ENCODE measurements at places on chromosomes 3 and 15.

GRCh38 chr3:54427941-54428871 lies 305.9 kb downstream of the CACNA2D3 start:
- peak; percentile 61 for DNase-seq

DNA sequence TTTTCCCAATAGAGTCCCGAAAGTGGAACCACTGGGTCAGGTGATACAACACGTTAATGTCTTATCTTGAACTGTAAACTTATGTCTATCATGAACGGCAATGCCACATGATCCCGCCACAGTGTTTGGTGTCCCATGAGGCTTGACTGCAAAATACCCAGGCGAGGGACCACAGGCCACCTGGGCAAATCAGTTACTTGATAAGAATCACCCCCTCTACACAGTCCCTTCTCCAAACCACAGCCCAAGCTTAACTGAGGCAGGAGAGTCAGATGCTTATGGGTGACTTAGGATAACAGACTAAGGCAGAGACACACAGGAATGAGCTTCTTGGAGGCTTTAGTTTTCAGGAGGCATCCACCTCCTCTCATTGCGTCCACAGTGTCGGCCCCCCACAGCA lies 42.9 kb upstream of the SNRPA1 start:
- DNase-seq = no peak

GRCh38 chr3:188914552-188914951 lies 257.2 kb upstream of the TPRG1 start:
- no peak for DNase-seq

DNA sequence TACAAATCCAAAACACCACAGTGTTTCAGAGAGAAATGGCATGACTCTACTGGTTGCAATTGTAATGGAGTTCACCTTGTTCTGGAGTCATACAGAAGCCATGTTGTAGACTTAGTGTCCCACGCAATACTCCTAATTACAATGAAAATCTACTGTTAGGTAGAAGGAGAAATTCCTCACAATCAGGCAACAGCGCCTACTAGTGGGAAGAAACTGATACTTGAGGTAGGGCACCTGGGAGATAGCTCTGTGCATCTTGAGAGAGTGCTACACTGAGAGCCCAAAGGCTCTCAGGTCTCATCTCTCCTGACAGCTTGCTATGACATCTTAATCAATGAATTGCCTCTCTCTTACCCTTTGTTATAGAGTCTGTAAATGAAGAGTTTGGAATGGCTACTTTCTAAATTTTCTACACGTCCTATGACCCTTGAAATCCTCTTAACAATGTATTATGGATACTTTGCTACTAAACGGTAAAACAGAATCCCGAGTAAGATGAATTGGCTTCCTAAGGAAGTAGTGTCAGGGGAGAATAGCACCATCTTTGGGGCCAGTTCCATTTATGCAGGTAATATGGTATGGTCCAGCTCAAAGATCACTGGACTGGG lies 422.7 kb upstream of the TPRG1 start:
- DNase-seq = no peak

DNA sequence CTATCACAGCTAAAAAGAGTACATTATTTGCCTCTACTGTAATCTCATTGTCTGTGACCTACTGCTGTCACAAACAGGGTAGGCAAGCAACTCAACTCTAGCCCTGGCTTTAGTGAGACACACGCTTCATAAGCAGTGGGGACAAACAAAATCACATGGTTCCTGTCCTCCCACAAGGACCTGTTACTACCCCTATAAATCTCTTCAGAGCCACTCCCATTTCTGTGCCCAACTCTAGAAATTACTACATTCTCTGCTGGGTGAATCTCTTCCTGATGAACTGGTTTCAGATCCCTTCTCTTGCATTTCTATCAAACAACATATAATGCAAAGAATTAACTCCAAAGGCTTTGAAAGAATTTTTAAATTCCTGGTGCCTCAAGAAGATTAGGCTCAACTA lies 117.3 kb downstream of the DMXL2 start:
- DNase-seq = no peak

DNA sequence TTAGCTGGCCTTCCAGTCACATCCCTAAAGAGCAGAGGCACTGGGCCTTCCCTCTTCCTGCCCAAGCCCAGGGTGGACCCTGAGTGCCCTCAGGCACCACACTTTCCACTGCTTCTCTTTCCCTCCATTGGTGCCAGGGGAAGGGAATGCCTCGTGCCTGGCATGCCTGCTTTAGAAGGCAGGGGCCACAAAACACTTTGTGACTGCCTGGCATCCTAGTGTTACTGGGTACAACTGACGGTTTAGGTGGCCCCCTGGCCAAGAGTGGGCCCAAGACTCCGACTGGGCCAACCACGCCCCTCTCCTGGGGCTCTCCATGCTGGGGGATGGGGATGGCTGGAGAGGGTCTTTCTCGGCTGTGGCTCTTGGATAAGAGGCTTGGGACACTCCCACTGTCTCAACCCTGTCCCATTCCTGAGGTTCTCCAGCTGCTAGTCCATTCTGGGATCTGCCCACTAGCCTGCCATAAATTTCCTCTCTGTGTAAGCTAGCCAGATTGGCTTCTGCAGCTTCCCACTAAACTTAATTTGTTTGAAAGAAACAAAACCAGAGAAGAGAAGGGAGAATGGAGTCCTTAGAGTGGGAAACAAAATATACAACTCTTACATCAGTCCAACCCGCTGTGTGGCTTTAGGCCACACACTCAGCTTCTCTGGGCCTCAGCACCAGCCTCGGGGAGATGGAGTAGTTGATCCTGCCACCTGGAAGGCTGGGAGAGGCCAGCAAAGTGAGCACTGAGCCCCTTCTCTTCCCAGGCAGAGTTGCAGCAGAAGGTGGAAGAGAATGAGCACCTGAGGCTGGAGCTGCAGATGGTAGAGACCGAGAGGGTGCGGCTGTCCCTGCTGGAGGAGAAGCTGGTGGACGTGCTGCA lies 24.1 kb upstream of the GP9 start:
- no peak for DNase-seq

GRCh38 chr3:4675704-4676103 lies 182.6 kb downstream of the ITPR1 start:
- no peak for DNase-seq

- DNase-seq = no peak
Measured at GRCh38 chr3:64460877-64461276, 226.9 kb downstream of the ADAMTS9 start.

- DNase-seq = no peak
Measured at GRCh38 chr3:135491491-135492205, 473.9 kb upstream of the PPP2R3A start.

DNA sequence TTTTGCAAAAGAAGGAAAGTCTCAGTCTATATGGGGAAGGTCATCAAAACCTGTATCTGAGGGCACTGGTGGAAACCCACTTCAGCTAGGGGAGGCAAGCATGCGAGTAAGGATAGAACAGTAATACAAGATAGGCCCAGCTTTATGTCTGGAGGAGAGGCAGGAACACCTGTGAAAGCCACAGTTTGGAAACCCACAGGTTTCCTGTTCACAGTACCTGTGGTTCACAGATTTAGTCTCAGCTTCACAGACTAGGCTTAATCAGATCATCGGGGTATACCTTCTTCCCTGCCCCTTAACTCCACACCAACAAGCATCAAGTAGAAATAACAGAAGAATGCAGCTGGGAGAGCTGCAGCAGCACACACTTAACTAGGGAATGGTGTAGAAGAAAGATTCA lies 36.2 kb downstream of the C2CD4B start:
- DNase-seq = no peak

DNA sequence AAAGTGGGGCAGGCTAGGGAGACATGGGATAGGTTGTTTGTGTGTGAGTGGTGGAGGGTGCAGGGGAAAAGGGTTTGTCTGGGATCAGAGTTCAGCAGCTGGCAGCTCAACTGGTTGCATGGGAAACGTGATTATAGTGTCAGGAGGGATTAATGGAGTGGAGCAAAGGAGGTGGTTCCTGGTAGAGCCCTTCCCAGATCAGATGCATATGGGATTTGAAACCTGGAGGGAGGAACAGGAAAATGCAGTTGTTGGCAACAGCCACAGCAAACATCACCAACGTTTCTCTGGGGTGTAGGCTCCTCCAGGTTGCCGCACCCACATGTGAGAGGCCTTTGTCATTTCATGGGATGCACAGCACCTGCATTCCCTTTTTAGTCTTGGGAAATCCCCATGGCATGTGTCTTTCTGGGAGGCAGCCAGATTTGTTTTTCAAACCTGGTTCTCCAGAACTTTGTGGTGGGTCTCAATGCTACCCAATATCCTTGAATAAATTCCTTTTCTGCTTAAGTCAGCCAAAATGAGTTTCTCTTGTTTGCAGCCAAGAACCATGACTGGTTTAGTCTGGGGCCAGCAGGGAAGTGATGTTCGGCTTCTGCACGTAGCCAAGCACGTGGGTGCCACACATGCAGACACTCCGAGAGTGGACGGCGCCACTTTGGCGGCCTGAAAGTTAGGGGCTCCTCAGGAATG lies 61.3 kb downstream of the BDH1 start:
- DNase-seq = peak; percentile 49

DNA sequence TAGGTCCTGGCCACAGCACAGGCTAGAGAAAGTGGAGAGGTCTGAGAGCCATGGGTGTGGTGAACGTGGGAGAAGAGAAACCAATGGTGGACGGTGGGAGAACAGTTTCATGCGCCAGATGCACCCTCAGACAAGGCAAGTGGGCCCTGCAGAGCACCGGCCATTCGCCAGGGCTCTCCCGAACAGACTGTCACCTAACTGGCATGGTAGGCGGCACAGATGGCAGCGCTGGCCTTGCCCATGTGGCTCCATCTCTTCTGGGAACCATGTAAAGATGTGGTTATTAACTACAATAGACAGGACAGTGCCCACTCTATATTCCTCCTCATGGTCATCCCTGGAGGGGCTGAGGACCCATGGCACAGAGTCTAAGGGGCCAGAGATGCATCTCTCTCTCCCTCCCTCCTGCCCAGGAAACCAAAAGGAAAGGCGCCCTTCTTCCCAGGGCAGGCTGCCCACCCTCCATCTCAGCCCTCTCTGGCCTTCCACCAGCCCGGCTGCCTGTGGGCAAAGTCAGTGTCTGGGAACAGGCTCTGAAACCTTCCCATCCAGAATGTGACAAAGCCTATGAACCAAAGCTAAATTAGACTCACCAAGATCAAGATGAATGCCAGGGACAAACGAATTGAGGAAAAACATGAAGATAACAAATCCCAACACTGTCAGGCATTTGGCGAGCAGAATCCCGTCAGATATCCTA lies 147.8 kb downstream of the OCA2 start:
- DNase-seq = no peak

DNA sequence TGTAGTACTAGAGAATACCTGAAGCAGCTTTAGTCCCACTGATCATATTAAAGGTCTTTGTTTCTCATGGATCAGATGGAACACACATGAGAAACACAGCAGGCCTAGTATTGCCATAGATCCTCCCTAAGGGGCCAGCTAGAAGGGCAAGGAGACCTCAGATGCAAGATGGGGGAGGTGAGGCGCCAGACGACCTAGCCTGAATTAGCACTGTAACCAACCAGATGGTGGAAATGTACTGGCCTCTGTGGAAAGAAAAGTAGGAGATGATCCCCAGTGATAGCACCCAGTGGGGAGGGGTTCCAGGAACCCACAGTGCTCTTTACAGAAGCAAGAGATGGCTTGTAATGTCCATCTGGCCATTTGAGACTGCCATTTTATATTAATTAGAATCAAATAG lies 138.2 kb upstream of the ZNF385D start:
- no peak for DNase-seq

- no peak for DNase-seq
Measured at GRCh38 chr15:36810656-36811449, 231.4 kb downstream of the CDIN1 start.

DNA sequence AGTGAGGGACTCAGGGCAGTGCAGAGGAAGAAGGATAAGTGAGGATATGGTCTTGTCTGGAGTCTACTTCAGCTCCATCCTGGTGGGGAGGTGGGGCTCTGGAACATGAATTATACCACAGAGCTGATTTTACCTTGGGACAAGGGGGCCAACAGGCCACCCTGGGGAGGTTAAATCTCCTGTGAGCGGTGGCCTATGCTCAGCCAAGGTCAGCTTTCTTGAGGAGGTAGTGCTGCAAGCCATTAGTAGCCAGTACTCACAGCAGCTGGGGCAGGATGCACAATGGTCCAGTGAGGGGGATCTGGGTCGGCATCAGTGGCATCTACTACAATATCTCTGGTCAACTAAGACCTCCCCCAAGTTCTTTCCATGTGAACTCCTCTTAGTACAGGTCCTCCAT lies 49.7 kb downstream of the XYLB start:
- no peak for DNase-seq

- DNase-seq = peak; percentile 19
Measured at GRCh38 chr3:13301286-13301987, 118.7 kb downstream of the NUP210 start.

- no peak for DNase-seq
Measured at GRCh38 chr15:95113041-95113440, 881.7 kb downstream of the MCTP2 start.

GRCh38 chr3:81859524-81859923 lies 98.1 kb upstream of the GBE1 start:
- DNase-seq = no peak

DNA sequence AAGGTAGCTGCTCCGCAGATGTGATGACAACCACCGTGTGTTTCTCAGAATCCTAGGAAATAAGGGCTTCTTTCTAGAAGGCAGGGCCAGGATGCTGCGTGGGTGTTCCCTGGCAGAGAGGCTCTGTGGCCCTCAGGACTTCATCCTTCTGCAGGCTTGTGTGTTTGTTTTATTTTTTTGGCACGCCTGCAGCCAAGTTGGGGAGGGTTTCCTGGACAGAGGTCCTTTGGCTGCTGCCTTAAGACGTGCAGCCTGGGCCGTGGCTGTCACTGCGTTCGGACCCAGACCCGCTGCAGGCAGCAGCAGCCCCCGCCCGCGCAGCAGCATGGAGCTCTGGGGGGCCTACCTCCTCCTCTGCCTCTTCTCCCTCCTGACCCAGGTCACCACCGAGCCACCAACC lies at the start of gene CLEC3B:
Gene CLEC3B (plus strand): TSS at position 266 of the 400 bp plus-strand sequence. CDS start 60 bp downstream, at position 326.
- DNase-seq = no peak

GRCh38 chr3:107235928-107236315 lies 141.3 kb upstream of the CCDC54 start:
- DNase-seq = peak; percentile 17

GRCh38 chr3:13517253-13517977 lies 31.5 kb upstream of the FBLN2 start:
- no peak for DNase-seq

DNA sequence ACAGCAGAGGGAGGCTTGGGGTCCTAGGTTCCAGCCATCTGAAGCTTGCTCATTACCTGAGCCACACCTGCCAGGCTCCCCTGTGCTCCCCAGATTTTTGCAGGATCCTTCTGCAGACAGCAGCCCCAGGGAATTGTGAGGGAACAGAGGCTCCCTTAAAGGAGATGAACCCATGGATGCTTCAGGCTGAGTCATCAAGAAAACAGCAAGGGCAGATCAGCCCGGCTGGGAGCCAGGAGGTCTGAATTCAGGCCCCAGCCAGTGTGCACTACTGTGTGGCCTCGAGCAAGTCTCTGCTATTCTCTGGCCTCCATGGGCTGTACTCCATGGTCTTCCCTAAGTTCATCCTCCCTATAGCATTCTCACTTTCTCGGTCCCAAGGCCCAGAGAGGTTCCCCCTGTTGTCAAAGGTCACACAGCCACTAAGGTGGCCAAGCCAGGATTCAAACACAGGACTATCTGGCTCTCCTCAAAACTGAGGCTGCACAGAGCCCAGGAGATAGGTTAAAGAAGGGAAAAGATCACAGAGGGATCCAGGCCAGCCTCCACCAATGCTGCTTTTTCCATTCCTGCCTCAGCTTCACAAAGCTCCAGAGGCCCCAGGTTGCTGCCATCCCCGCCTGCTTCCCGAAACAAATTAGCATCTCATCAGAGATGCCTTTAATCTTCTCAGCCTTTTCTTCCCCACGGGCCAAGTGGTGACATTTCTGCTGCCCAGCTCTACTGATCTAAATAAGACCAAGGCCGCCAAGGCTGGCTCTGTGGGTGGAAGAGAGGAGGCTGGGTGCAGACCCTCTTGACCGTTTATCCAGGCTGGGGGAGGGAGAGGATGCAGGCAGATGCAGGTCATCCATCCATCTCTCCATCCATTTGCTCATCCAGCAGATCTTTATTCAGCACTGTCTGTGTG lies 21.2 kb upstream of the GRIP2 start:
- DNase-seq = no peak
